Midbrain (tissue), 1 donor: ENCODE measurements at places on chromosomes 2 and 18.

GRCh38 chr18:36821681-36822080, 7.1 kb downstream of the TPGS2 start:
- no peak for DNase-seq

- no peak for DNase-seq
Observed at GRCh38 chr2:217118559-217119284, 258.9 kb upstream of the TNP1 start.

- no peak for DNase-seq
Observed at GRCh38 chr2:19649785-19650380, 251.9 kb downstream of the TTC32 start.

DNA sequence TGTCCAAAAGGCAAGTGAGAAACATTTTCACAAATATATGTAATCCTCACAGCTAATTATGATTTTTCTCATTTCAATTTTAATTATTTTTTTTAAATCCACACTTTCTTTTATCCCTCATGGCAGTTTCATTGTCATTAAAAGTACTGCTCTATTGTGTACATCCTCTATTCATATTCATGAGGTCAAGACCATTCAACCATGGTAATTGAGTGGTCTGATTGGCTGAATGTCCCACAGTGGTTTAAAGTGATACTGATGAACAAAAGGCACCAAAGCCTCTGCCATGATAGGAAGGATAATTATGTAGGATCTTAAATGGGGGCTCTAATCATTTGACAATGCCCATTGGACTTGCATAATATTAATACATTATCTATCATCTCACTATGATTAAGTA, 108.4 kb upstream of the EPHA4 start:
- DNase-seq = no peak

DNA sequence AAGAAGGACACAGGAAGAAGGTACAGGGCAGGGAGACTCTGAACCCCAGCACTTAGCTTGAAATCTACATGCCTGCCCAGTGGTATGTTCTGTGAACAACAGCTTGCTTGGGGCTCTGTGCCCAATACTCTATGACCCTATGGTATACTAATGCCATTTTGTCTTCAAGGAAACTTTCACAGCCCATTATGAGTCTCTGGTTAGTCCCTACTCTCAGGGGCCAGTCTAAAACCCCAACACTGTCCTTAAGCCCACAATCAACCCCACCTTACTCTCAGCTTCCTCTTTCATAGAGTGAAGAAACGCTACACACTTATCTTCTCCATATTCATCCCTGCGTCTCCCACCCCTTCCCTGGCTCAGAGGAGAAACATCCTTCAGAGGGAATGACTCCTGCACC, 16.0 kb downstream of the NEB start:
- no peak for DNase-seq
